CD14-positive monocyte (primary cell): ENCODE measurements at places on chromosomes 4 and X. TPM values are rescaled to one million over a fixed set of nuclear protein-coding genes. Genes with fewer than 3 reads are reported as not detected.

DNA sequence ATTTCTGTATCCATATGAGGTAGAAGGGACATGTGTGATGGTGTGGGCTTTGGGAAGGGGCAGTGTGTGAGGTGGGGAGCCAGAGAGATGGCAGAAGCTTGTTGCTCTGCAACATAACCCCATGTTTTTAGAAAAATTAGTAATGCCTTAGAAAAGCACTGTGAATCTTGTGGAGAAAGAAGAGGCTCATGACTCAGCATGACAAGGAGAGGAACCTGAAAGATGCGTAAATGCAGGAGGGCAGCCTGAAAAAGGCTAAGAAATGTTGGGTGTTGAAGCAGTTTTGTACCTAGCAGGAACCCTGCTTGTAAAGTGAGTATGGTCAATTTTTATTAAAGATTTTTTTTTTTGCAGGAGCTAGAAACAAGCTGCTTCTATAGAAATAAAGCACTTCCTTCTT, 59.8 kb downstream of the ARSJ start:
- no peaks in the 10 kb centered on the region for H3K27me3 ChIP-seq
- no peak overlapping the region for H3K4me3 ChIP-seq
- H3K4me1 ChIP-seq: no peaks in the 10 kb centered on the region

DNA sequence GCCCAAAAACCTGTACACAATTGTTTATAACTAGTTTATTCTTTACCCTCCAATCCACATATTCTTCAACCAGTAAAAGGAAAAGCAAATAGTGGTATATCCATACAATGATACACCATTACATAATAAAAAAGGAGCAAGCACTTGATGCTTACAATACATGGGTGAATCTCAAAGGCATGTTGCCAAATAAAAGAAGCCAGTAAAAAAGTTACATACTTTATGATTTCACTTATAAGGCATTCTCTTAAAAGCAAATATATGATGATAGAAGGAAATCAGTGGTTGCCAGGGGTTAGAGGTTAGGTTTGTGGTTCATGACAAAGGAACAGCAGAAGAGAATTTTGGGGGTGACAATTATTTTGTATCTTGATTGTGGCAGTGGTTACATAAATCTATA, 896.1 kb upstream of the LCORL start:
- no peaks in the 10 kb centered on the region for H3K36me3 ChIP-seq
- no peak overlapping the region for H3K4me3 ChIP-seq
- no peak overlapping the region for H3K27ac ChIP-seq
- H3K27me3 ChIP-seq: no peaks in the 10 kb centered on the region

GRCh38 chr4:22802876-22803275, 110.1 kb downstream of the GBA3 start:
- no peaks in the 10 kb centered on the region for H3K4me1 ChIP-seq
- no peaks in the 10 kb centered on the region for H3K27me3 ChIP-seq
- H3K36me3 ChIP-seq: no peaks in the 10 kb centered on the region
- H3K4me3 ChIP-seq: no peak overlapping the region
- no peak for DNase-seq

DNA sequence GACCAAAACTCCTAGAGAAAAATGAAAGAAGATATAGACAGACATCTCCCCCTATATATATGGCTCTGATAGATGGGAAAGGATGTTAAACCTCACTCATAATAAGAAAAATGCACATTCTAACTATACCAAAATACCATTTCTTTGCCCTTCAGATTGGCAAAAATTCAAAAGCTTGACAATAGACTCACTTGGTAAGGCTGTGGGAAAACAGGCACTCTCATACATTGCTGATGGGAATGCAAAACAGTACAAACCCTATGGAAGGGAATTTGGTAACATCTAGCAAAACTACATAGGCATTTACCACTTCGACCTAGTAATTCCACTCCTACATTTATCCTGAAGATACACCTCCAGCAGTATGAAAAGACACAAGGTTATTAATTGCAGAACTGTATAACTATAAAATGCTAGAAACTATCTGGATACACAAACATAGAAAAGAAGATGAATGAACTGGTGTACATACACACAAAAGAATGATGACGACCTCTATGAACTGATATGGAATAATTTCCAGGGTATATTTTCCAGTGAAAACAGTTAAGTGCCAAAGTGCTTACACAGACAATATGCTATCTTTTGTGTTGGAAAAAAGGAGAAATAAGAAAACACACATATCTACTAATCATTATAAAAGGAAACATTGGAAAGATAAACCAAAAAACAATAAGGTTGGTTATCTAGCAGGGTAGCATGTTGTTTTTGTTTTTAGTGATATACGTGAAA, 48.5 kb downstream of the WDFY3 start:
- DNase-seq: no peak
- no peaks in the 10 kb centered on the region for H3K27me3 ChIP-seq
- H3K36me3 ChIP-seq: peaks cover 4% of the 10 kb centered on the region

DNA sequence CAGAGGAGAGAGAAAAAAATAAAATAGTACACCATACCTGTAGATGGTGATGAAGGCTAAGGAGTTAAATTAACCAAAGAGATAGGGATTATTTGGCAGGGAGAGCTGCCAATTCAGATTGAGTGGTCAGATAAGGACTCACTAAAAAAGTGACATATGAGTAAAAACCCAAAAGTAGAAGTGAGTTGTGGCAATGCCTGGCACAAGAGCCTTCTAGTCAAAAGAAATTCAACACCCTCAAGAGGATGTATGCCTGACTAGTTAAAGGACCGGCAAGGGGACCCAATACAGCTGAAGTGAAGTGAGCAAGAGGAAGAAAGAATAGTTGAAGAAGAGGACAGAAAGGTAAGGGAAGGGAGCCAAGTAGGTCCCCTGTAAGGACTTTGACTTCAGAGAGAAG, 34.9 kb downstream of the ELF2 start:
- no peaks in the 10 kb centered on the region for H3K27me3 ChIP-seq
- H3K27ac ChIP-seq: no peak overlapping the region
- H3K4me1 ChIP-seq: peaks cover 31% of the 10 kb centered on the region
- H3K4me3 ChIP-seq: no peak overlapping the region
- no peak for DNase-seq

- no peaks in the 10 kb centered on the region for H3K36me3 ChIP-seq
- no peaks in the 10 kb centered on the region for H3K27me3 ChIP-seq
- no peaks in the 10 kb centered on the region for H3K4me1 ChIP-seq
- no peak overlapping the region for H3K4me3 ChIP-seq
- DNase-seq: no peak
- no peak overlapping the region for H3K27ac ChIP-seq
These were observed 54.1 kb downstream of the APBB2 start for GRCh38 chr4:41160012-41160789.

GRCh38 chrX:14354521-14354920, 174.8 kb upstream of the GLRA2 start:
- H3K4me3 ChIP-seq: no peak overlapping the region
- no peaks in the 10 kb centered on the region for H3K4me1 ChIP-seq
- no peak overlapping the region for H3K27ac ChIP-seq
- no peaks in the 10 kb centered on the region for H3K36me3 ChIP-seq
- H3K27me3 ChIP-seq: no peaks in the 10 kb centered on the region

DNA sequence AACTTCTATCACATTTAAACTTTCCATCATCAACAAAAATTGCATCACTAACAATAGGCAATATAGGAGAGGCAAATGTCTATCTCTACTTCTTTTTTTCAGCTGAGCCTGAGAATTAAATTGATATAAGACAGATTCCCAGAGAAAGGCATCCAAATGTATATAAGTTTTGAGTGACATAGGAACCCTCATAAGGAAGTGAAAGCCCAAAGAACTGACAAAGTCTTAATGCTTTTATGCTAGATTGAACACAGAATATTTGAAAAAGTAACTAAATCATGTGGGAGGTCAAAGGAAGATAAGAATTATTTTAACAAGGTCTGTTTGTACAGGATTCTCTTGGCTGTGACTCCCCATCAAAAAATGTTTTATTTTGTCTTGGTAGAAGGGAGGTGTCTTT, 714.9 kb downstream of the GRXCR1 start:
- H3K4me1 ChIP-seq: no peaks in the 10 kb centered on the region
- H3K36me3 ChIP-seq: no peaks in the 10 kb centered on the region
- no peak overlapping the region for H3K4me3 ChIP-seq
- DNase-seq: no peak
- no peak overlapping the region for H3K27ac ChIP-seq
- no peaks in the 10 kb centered on the region for H3K27me3 ChIP-seq

- DNase-seq: no peak
- no peaks in the 10 kb centered on the region for H3K4me1 ChIP-seq
- H3K36me3 ChIP-seq: no peaks in the 10 kb centered on the region
- no peak overlapping the region for H3K27ac ChIP-seq
These were observed 1073.7 kb downstream of the PDHA2 start for GRCh38 chr4:96913441-96914080.

GRCh38 chrX:97527725-97528124, 644.0 kb downstream of the RPA4 start:
- DNase-seq: no peak
- H3K27me3 ChIP-seq: no peaks in the 10 kb centered on the region
- H3K27ac ChIP-seq: no peak overlapping the region
- H3K4me1 ChIP-seq: no peaks in the 10 kb centered on the region
- H3K4me3 ChIP-seq: no peak overlapping the region

DNA sequence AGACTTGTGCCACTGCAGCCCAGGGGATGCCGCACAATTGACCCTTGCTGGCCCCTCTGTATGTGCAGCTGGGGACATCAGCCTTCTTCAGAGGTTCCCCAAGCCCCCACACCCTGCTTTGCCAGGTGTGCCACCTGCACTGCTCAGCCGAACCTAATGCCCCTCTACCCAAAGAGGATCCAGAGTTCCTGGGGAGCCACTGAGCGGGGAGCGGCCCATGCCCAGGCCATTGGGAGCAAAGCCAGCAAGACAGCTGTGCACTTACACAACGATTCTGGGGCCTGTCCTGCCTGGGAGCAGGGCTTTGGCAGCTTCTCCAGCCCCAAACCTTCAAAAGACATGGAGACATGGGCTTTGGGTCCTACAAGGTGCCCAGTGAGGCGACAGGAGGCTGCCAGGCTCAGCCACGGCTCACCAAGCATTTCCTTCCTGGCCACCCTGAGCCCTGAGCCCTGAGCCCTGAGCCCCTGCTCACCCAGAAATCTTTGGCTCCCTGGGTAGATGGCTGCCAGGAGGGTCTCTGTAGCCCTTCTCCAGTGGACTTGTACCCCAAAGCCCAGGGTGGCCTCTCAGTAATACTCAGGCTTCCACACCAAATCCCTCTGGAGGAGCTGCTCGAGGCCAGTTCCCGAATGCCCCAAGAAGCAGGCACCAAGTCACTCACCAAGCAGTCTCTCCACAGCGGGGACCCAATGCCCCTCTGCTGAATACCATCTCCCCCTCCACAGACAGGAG, 13.0 kb downstream of the PNMA6E start:
- no peaks in the 10 kb centered on the region for H3K4me1 ChIP-seq
- no peaks in the 10 kb centered on the region for H3K27me3 ChIP-seq
- no peak for DNase-seq
- H3K27ac ChIP-seq: no peak overlapping the region
- no peaks in the 10 kb centered on the region for H3K36me3 ChIP-seq

GRCh38 chrX:107673933-107674479, 45.7 kb downstream of the PRPS1 start:
- peaks cover 56% of the 10 kb centered on the region for H3K4me1 ChIP-seq
- H3K36me3 ChIP-seq: no peaks in the 10 kb centered on the region
- peak; percentile 90 for DNase-seq
- H3K4me3 ChIP-seq: peak overlapping the region; percentile 3
- no peaks in the 10 kb centered on the region for H3K27me3 ChIP-seq

GRCh38 chr4:119025420-119025819, 110.2 kb upstream of the MYOZ2 start:
- H3K4me1 ChIP-seq: peaks cover 24% of the 10 kb centered on the region
- H3K27ac ChIP-seq: peak overlapping the region; percentile 99
- peak; percentile 94 for DNase-seq
- H3K27me3 ChIP-seq: no peaks in the 10 kb centered on the region
- H3K36me3 ChIP-seq: no peaks in the 10 kb centered on the region
- H3K4me3 ChIP-seq: peak overlapping the region; percentile 33

GRCh38 chr4:66275411-66276038, 605.2 kb upstream of the EPHA5 start:
- DNase-seq: no peak
- no peaks in the 10 kb centered on the region for H3K4me1 ChIP-seq
- no peak overlapping the region for H3K4me3 ChIP-seq
- H3K27me3 ChIP-seq: no peaks in the 10 kb centered on the region

- peaks cover 22% of the 10 kb centered on the region for H3K4me1 ChIP-seq
- H3K27me3 ChIP-seq: no peaks in the 10 kb centered on the region
- peak; percentile 49 for DNase-seq
These were observed 54.6 kb downstream of the FNIP2 start for GRCh38 chr4:158823461-158823873.

- peak overlapping the region; percentile 38 for H3K27ac ChIP-seq
- peak; percentile 37 for DNase-seq
- no peaks in the 10 kb centered on the region for H3K27me3 ChIP-seq
- no peak overlapping the region for H3K4me3 ChIP-seq
- peaks cover 48% of the 10 kb centered on the region for H3K36me3 ChIP-seq
- peaks cover 32% of the 10 kb centered on the region for H3K4me1 ChIP-seq
These were observed 32.0 kb downstream of the CTBP1 start for GRCh38 chr4:1216869-1217294.

DNA sequence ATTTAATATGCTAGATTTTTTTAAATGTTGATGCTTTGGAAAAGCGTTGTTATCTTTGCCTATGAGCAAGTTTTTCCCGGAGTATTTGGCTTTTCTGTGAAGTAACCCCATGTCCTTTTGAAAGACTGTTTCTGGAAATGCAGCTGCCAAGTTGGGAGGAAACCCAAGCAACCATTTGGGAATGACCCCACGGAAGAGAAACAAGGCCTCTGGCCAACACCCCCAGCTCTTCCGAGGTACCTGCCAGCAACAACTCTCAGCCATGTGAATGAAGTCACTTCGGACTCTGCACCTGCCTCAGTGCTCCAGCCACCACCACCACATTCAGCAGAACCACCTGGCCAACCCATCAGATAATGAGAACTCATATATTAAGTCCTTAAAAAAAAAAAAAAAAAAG, 36.2 kb upstream of the DHRSX start:
- no peaks in the 10 kb centered on the region for H3K4me1 ChIP-seq
- no peak for DNase-seq
- no peak overlapping the region for H3K4me3 ChIP-seq
- no peak overlapping the region for H3K27ac ChIP-seq

ASB9 gene
- 0.63 TPM for polyA plus RNA-seq

STPG2 gene
- polyA plus RNA-seq: not detected

ARMCX4 gene
- polyA plus RNA-seq: not detected

SUPT20HL2 gene
- not detected in 2 replicates for polyA plus RNA-seq

CHST7 gene
- polyA plus RNA-seq: 6.6 and 12.6 TPM in 2 replicates

UGT2B15 gene
- polyA plus RNA-seq: not detected

PRDM8 gene
- polyA plus RNA-seq: 0.23 TPM

NALF2 gene
- not detected for polyA plus RNA-seq

COX7B2 gene
- not detected for polyA plus RNA-seq
